ENCODE measurements at places on chromosomes 5 and 9. TPM values are rescaled to one million over a fixed set of nuclear protein-coding genes. Genes with fewer than 3 reads are reported as not detected.

UGT3A1 gene
- not detected for total RNA-seq

ELAVL2 gene
- total RNA-seq = not detected

SOHLH1 gene
- total RNA-seq = not detected

SLC34A3 gene
- total RNA-seq = not detected

GABRA1 gene
- total RNA-seq = not detected

FBP2 gene
- total RNA-seq = not detected

SLIT3 gene
- total RNA-seq = 1.5 TPM
